BJ (cell line): ENCODE measurements at places on chromosomes 7 and 10. TPM values are rescaled to one million over a fixed set of nuclear protein-coding genes. Genes with fewer than 3 reads are reported as not detected.

- no peak for DNase-seq
Measured at GRCh38 chr10:24574161-24574560, 149.5 kb downstream of the ARHGAP21 start.

DNA sequence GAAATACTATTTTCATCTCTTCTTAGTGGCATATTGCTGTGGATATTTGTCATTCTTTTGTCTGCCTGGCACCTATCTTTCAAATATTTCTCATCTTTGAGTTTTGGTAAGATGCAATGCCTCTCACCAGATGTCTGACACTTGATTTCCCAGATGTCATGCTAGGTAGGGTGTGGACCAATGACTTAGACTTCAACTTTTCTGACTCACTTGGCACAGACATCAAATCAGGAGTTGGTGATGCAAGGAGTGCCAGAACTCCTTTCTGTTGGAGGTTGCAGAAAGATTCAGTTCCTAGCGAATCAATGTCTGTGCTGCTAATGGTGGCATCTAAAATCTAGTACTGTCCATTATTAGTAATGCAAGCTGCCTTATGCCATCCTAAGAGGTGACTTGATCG lies 216.9 kb upstream of the FERD3L start:
- DNase-seq: no peak

The PWWP2B gene
- polyA plus RNA-seq: 1.6 and 2.7 TPM in 2 replicates

DNA sequence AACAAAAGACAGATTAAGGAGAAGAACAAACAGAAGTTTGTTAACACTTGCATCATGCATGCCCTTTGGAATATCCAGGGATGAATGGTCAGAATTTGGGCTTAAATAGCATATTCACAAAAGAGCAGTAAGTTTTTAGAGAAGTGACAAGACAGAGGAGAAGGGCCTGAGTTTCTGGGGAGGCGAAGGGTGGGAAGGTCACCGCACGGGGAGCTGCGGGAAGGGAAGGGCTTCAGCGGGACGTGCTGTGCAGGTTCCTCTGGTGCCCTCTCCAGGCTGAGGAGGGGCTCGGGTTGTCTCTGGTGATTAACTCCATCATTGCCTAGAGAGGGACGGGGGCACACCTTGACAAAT lies 10.4 kb upstream of the ZNF22 start:
- DNase-seq: no peak

The RARRES2 gene
- 6.3 and 7.2 TPM in 2 replicates for polyA plus RNA-seq

DNA sequence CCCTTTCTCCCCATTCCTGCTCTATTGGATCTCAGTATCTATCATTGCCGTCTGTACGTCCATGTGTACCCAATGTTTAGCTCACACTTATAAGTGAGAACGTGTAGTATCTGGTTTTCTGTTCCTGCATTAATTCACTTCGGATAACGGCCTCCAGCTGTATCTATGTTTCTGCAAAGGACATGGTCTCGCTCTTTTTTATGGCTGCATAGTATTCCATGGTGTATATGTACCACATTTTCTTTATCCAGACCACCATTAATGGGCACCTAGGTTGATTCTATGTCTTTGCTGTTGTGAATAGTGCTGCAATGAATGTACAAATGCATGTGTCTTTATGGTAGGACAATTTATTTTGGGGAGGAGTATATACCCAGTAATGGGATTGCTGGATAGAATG lies 94.4 kb upstream of the MPP7 start:
- DNase-seq: no peak

- no peak for DNase-seq
Measured at GRCh38 chr7:37040330-37040729, 316.0 kb upstream of the AOAH start.

The CAMK1D gene
- polyA plus RNA-seq: 1.1 and 1.6 TPM in 2 replicates

DNA sequence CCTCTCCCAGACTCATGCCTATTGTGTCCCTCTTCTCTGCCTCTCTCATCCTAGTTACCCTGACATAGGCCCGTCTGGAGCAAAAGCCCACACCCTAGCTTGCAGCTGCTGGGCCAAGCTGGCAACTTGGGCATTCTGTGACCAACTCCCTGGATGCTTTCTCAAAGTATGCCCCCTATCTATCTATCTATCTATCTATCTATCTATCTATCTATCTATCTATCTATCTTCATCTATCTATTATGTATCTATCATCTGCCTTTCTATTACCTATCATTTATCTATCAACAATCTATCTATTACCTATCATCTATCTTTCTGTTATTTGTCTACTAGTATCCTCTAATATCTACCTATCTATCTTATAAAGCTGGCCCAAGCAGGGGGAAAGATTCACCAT lies 45.4 kb upstream of the COL13A1 start:
- DNase-seq: no peak

DNA sequence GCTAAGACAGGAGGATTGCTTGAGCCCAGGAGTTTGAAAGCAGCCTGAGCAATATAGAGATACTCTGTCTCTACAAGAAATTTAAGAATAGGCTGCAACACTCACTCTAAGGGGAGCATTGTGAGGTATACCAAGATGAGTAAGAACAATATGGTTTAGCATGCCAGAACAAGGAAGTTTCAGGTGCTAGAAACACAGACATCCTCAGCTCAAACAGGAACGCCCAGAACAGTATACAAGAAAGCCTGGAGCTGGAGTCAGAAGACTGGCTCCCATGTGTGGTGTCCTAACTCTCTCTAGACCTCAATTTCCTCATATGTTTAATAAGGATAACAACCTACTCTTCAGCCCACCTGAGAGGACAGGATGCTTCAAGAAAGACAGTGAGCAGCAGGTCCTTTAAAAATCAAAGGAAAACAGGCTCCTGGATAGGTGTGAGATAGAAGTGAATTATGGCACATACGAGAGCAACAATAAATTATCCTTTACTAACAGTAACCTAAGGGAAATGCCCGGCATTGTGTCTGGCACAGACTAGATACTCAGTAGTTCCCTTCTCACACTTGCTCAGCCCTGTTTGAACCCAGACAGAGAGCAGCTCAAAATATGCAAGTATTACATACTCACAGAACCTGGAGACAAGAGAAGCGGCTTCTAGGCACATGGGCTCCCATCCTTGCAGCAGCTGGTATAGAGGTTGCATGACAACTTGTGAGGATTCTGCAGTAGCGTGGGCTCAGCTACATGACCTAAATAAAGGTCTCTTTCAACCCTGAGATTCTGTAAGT lies 45.4 kb downstream of the KAT6B start:
- DNase-seq: no peak

GRCh38 chr7:29379551-29379950 lies 184.1 kb upstream of the PRR15 start:
- DNase-seq: no peak

DNA sequence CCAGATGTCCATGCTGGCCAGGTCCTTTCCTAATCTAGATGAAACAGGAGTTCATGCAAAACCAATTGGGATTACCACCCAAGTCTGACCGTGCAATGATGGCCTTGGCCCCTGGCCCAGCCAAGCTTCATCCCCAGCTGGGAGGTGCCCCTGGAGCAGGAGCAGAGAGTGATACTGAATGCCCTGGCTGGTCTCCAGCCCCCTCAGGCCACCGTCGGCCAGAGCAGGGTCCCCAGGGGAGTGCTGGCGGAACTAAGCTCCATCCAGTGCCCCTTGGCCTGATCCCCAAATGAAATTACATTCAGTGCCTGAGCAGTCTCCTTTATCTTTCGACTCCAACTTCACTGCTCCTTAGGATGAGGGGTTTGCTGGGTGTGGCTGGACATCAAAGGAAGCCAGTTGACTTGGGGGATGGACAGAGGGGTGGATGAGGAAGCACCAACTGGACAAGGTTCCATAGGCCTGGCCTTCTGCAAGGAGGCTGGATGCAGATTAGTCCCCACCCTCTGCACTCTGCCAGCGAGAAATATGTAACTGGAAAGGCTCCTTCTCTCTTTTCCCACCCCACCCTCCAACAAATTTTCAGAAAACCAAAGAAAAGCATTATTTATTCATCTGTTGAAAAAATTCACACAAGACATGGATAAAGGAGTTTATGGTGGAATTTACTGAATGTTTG lies 275.5 kb downstream of the PLXNA4 start:
- no peak for DNase-seq

The CACUL1 gene
- polyA plus RNA-seq: 7.3 and 13.2 TPM in 2 replicates

The CRPPA gene
- polyA plus RNA-seq: 0.39 and 0.78 TPM in 2 replicates

DNA sequence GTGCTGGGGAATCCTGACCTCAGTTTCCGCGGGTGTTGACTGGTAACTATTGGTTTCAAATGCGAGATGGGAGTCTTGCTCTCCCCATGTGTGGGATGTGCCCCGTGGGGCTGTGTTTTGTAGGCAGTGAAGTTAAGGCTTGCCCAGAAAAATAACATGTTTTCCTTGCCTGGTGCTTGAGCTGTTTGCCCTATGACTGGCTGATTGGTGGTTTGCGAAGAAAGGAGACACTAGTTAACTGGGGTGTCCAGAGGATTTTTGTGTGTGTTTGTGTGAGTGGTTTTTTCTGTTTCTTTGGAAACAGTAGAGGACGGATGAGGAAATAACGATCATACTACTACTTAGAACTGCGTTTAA lies 61.9 kb downstream of the CREB5 start:
- DNase-seq: no peak

The GPR15LG gene
- polyA plus RNA-seq: not detected in 2 replicates

The ZCWPW1 gene
- 2.2 and 2.8 TPM in 2 replicates for polyA plus RNA-seq

DNA sequence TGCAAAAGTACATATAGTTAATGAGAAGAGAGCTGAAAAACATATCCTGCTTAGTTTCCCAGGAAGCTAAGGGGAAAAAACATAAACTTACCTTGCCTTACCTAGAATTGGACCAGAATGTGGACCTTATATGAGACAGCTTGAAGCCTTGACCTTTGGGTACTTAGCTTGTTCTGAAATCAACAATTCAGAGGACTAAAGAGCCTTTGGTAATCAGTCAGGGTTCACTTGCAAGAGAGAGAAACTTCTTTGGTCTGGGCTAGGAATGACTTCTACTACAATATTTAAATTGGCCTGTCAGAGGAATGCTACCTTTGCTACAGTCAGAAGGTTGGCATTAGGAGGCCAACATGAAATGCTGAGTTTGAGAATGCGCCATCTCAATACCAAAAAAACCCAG lies 24.9 kb downstream of the SAMD8 start:
- no peak for DNase-seq

- no peak for DNase-seq
Measured at GRCh38 chr7:142488036-142488633, 230.3 kb upstream of the PRSS58 start.

DNA sequence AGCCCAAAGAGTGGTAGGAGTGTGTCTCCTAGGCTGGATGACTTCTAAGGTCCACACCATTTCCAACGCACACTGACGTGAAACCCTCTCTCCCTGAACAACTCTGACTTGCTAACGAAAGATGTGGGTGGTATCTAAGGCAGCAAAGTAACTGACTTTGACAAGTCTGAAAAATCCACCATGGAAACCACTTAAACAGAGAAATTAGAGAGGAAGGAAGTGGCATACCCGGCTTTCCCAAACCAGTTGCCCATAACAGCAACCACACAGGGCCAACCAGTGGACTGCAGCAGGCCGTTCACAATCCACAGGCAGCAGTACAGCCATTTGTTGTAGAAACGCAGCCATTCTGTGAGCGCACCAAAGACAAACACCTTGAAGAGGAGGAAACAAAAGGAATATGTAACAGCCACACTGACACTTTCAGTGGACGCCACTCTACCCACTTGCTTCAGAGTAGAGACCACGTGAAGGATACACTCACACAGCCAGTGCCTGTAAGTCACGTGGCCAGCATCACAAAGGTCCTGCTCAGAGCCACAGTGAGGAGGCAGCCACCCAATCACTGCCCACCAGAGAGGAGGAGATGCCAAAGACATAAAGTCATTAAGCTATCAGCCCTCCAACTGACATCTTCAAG lies 39.8 kb downstream of the SLC37A3 start:
- DNase-seq: no peak

DNA sequence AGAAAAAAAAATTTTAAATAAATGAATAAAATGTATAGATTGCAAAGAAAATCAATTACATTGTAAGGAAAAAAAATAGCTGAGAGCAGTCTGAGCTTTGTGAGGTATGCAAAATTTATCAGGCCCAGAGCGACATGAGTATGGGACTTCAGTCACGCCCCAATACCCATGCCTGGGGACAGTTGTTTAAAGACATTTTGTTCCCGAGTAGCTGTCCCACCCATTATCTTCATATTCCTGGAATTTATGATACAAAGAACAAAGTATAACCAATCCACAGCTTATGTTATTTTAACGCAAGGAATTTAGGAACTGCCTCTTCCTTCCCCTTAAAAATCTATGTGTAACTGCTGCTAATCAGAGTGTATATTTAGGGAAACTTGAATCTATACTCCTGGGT lies 1.6 kb upstream of the PON2 start:
- no peak for DNase-seq

DNA sequence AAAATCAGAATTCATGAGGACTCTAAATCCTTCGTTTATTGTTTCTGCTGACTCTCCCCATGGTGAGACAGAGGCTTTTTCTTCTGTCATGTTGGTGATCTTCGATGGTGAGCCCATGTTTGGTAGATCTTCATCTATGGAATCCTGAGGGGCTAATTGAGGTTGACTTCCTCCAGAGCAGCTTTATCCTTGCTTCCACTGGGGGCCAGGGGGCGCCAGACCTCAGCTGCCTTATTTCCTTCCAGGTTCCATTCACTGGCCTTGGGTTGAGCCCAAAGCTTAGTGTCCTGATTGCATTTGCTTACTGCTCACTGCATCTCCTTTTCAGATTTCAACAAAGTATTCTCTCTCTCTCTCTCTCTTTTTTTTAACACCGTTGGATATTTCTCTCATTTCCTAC lies 80.7 kb downstream of the GCC1 start:
- DNase-seq: no peak

DNA sequence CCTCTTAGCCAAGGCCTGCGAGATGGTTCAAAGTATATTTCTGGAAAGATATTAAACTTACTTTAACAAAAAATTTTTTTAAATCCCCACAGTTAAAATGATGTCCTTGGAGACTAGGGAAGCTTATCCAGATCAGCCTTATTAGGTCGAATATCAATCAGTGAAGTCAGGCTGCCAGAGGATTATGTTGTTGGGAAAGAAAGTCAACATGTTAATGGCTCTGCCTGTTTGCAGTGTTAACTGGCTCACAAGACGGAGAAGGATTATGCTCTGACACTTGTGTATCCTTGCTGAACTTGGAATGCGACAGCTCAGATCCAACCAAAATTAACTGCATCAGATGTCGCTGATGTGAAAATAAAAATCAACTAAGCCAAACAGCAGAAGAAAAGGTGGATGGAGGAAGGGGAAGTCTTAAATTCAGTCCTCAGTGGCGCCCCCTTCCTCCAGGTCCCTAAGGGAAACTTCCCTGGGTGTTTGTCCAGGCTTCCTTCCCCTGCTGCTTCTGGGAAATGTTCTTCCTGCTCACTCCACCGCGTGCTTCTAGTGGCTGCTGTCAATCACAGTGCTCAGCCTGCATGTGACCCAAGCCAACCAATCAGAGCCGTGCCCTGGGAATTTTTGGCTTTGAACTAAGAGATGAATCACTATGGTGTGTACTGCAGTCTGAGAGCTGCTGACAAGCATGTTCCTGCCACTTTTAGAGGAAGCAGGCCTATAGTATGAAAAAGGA lies 690.4 kb upstream of the NRP1 start:
- DNase-seq: no peak

- no peak for DNase-seq
Measured at GRCh38 chr10:95254629-95255028, 36.2 kb downstream of the PDLIM1 start.

GRCh38 chr10:3468919-3469638 lies 296.5 kb upstream of the PITRM1 start:
- DNase-seq: peak; percentile 90
